ENCODE measurements at places on chromosomes 2 and 18. TPM values are rescaled to one million over a fixed set of nuclear protein-coding genes. Genes with fewer than 3 reads are reported as not detected.

C2orf81 gene
- total RNA-seq, result 5.5 TPM

DSG2 gene
- not detected for total RNA-seq

SALL3 gene
- not detected for total RNA-seq

PJVK gene
- 3.1 TPM for total RNA-seq

IL1RL1 gene
- total RNA-seq, result not detected

RAB27B gene
- total RNA-seq, result 0.17 TPM

PER2 gene
- total RNA-seq, result 16.6 TPM

GRCh38 chr18:63431180-63431579 is 8.9 kb upstream of the VPS4B start:
- H3K27ac ChIP-seq, result no peak overlapping the region
- H3K27me3 ChIP-seq, result peaks cover 15% of the 10 kb centered on the region
- H3K4me3 ChIP-seq, result no peak overlapping the region

DNA sequence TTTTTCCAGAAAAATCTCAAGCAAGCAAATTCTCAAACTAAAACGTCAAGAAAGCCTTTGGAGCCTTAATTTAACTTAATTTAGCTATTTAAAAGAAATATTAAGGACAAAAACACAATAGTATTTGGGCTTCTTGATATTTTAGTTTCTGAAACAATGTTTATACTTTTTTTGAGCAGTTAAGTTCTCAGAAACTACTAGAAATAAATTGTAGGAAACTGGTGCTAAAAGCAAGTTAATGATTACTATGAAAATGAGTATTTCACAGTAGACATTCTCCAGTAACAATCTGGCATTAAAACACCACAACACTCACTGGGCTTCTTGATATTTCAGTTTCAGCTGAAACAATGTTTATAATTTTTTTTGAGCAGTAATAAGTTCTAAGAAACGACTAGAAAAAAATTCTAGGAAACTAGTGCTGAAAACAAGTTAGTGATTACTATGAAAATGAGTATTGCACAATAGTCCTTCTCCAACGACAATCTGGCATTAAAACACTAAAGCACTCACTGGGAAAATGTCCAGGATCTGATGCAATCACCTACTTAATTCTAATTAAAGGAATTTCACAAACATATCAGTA is 45.1 kb downstream of the TRAK2 start:
- no peaks in the 10 kb centered on the region for H3K27me3 ChIP-seq
- DNase-seq, result no peak
- peaks cover 27% of the 10 kb centered on the region for H3K4me1 ChIP-seq
- H3K4me3 ChIP-seq, result no peak overlapping the region

GRCh38 chr18:50816419-50817166 is 3.2 kb downstream of the MRO start:
- H3K4me1 ChIP-seq, result peaks cover 47% of the 10 kb centered on the region
- H3K27ac ChIP-seq, result peak overlapping the region; percentile 75
- DNase-seq, result no peak
- no peaks in the 10 kb centered on the region for H3K36me3 ChIP-seq
- peak overlapping the region; percentile 36 for H3K4me3 ChIP-seq
- no peaks in the 10 kb centered on the region for H3K27me3 ChIP-seq

- no peaks in the 10 kb centered on the region for H3K4me1 ChIP-seq
- no peak overlapping the region for H3K27ac ChIP-seq
- DNase-seq, result no peak
- no peaks in the 10 kb centered on the region for H3K36me3 ChIP-seq
- H3K27me3 ChIP-seq, result no peaks in the 10 kb centered on the region
- H3K4me3 ChIP-seq, result no peak overlapping the region
These were observed 198.2 kb upstream of the SPRED2 start for GRCh38 chr2:65630643-65631042.

- no peak overlapping the region for H3K4me3 ChIP-seq
- peaks cover 21% of the 10 kb centered on the region for H3K4me1 ChIP-seq
- no peak for DNase-seq
These were observed 218.2 kb downstream of the SNTG2 start for GRCh38 chr2:1168846-1169245.

- no peaks in the 10 kb centered on the region for H3K36me3 ChIP-seq
- DNase-seq, result no peak
- H3K4me3 ChIP-seq, result no peak overlapping the region
- H3K27me3 ChIP-seq, result no peaks in the 10 kb centered on the region
- H3K27ac ChIP-seq, result no peak overlapping the region
- H3K4me1 ChIP-seq, result no peaks in the 10 kb centered on the region
These were observed 17.0 kb upstream of the FRZB start for GRCh38 chr2:182883451-182883850.

- H3K4me1 ChIP-seq, result peaks cover 87% of the 10 kb centered on the region
- H3K27ac ChIP-seq, result peak overlapping the region; percentile 69
- H3K4me3 ChIP-seq, result peak overlapping the region; percentile 41
- no peak for DNase-seq
- peaks cover 72% of the 10 kb centered on the region for H3K36me3 ChIP-seq
These were observed 8.0 kb downstream of the ZEB2 start for GRCh38 chr2:144511937-144512336.

- no peak for DNase-seq
- peaks cover 70% of the 10 kb centered on the region for H3K27me3 ChIP-seq
- no peaks in the 10 kb centered on the region for H3K36me3 ChIP-seq
- no peak overlapping the region for H3K4me3 ChIP-seq
- no peaks in the 10 kb centered on the region for H3K4me1 ChIP-seq
These were observed 89.0 kb upstream of the BOD1L2 start for GRCh38 chr18:57057890-57058289.

DNA sequence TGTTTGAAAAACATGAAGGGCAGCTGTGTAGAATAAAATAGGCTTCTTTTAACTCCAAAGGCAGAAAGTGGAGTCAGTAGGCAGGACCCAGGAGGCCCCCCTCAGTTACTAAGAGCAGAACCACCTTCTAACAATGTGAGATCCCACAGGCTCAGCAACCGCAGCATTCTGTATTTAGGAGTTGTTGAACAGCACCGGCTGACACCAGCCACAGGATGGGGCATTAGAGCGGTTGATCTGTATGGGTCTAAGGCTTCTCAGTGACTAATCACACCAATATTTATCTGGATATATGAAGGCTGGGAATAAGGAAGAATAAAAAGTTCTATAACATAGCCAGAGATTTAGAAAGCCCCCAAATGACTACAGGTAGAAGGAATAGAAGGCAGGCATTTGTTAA is 51.7 kb downstream of the MYO5B start:
- no peak overlapping the region for H3K27ac ChIP-seq
- no peaks in the 10 kb centered on the region for H3K4me1 ChIP-seq

GRCh38 chr18:33581856-33582255 is 3.8 kb downstream of the ASXL3 start:
- H3K4me3 ChIP-seq, result no peak overlapping the region
- DNase-seq, result no peak
- peaks cover 13% of the 10 kb centered on the region for H3K27me3 ChIP-seq
- H3K36me3 ChIP-seq, result no peaks in the 10 kb centered on the region
- H3K27ac ChIP-seq, result no peak overlapping the region
- H3K4me1 ChIP-seq, result peaks cover 6% of the 10 kb centered on the region

DNA sequence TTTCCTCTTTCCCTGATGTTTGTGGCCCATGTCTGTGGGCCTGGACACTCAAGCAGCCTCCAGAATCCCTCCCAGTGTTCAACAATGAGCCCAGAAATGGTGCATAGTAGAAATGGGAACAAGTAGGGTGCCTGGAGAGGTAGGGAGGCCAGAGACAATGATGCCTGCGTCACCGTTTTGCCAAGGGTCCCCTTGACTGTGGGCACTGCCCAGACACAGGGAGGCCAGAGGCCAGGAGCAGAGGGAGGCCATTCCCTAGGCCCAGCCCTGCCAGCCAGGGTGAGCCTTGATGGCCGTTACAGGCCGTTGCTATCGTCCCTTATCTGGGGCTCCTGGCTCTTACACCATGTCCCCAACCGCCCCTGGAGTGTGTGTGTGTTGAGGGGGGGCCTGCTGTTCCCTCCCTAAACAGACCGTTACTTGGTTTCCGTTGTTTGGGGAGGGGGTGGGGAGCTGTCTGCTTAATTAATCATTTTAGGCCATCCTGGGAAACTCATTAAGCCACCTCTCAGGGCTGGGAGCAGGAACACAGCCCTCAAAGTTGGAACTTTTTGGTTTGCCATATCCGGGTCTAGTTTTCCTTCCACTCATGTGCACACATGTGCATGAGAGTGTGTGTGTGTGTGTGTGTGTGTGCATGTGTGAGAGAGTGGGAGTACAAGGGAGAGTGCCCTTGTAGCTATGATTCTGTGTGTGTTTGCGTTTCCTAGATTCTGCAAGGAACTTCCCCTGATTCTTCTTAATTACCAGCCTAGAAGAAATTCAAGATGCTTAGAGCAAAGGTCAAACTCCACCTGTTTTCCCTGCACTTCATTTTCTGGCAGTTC is 135.2 kb upstream of the HAAO start:
- no peaks in the 10 kb centered on the region for H3K36me3 ChIP-seq
- no peak for DNase-seq
- no peak overlapping the region for H3K4me3 ChIP-seq
- no peaks in the 10 kb centered on the region for H3K4me1 ChIP-seq

DNA sequence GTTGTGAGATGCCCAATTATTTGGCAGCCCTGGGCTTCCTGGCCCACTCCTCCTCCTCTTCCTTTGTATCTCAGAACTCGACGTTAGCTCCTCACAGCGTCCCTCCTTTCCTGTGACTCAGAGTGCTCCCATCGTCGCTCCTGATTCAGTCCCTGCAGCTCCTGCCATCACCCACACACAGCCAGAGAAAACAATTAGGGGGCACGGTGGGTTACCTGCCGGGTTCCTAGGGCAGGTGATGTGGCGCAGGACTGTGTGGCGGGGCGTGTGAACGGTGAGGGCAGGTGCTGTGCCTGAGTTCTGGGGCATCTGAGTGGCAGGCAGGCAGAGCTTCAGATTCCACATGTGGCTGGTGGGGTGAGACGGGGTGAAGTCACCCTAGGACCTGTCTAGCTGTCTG is 42.6 kb downstream of the GLI2 start:
- no peak overlapping the region for H3K4me3 ChIP-seq
- no peak overlapping the region for H3K27ac ChIP-seq
- no peaks in the 10 kb centered on the region for H3K36me3 ChIP-seq
- no peaks in the 10 kb centered on the region for H3K4me1 ChIP-seq
- no peak for DNase-seq
